ENCODE measurements at places on chromosomes 6 and 20. TPM values are rescaled to one million over a fixed set of nuclear protein-coding genes. Genes with fewer than 3 reads are reported as not detected.

KCNS1 gene
- 0.64 TPM for total RNA-seq

RAD21L1 gene
- total RNA-seq = not detected

SAMD3 gene
- not detected for total RNA-seq

GLP1R gene
- not detected for total RNA-seq

LINC00237 gene
- total RNA-seq = not detected

SCUBE3 gene
- total RNA-seq = not detected

AURKA gene
- 3.8 TPM for total RNA-seq

SLC22A7 gene
- total RNA-seq = not detected

C6orf163 gene
- total RNA-seq = 3.2 TPM

MAS1L gene
- not detected for total RNA-seq

TINAG gene
- not detected for total RNA-seq

CRISP3 gene
- 0.07 TPM for total RNA-seq

NOX3 gene
- not detected for total RNA-seq

DEF6 gene
- total RNA-seq = 23.2 TPM

ADTRP gene
- 25.3 TPM for total RNA-seq

DNMT3B gene
- total RNA-seq = 1.5 TPM

ERVFRD-1 gene
- not detected for total RNA-seq

CNR1 gene
- total RNA-seq = not detected

Measured in nasal cavity respiratory epithelium epithelial cell of viscerocranial mucosa (primary cell).